ENCODE measurements at places on chromosomes 6 and 20.

GRCh38 chr6:79864001-79864400 lies 83.4 kb downstream of the ELOVL4 start:
- no peak for DNase-seq

DNA sequence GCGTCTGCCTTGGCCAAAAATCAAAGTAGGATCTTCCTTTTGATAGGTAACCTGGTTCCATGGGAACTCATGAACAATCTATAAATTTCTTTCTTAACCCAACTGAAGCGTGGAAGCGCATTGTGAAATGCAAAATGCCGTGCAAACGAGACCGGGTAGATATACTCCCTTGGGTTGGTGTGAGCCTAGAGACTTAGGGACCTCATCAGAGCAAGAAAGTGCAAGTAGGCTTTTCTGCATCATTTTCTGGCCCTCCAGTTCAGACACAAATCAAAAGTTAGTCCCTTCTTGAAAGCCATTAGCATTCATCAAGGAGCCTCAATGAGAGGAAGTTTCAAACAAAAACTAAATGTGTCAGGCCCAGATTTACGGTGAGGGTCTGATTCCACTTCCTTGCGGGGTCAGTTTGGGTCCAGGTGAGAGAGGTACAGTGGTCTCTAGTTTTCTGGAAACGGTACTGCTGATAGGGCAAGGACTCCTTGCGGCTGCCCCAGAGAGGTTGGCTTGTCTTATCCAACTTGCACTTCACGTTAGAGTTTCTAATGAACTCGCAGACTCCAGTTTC lies 5.3 kb upstream of the ZNF184 start:
- no peak for DNase-seq

DNA sequence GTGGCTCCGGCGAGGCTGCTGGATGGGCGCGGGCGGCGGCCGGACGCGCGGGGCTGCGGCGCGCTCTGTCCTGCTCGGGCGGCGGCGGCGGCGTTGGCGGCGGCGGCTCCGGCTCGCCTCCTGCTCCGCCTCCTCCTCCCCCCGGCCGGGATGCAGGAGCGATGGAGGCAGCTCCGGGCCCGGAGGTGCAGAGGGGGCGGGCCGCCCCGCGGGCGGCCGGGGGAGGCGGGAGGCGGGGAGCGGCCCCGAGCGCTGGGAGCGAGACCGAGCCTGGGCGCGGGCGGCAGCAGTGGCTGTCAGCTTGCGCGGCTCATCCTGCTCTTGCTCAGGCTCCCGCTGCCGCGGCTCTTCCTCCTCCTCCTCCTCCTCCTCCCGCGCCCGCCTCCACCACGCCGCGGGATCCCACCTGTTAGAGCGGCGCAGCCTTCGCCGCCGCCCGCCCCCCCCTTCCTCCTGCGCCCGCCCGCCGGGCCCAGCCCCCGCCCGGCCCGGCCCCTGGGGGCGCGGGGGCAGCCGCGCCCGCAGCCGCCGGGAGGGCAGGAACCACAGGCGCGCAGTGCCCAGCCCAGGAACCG lies at the start of gene NOL4L:
Gene NOL4L (minus strand): TSS at position 323 of the 575 bp plus-strand sequence. CDS start 443 bp downstream, outside the sequence.
- DNase-seq, result peak; percentile 47

DNA sequence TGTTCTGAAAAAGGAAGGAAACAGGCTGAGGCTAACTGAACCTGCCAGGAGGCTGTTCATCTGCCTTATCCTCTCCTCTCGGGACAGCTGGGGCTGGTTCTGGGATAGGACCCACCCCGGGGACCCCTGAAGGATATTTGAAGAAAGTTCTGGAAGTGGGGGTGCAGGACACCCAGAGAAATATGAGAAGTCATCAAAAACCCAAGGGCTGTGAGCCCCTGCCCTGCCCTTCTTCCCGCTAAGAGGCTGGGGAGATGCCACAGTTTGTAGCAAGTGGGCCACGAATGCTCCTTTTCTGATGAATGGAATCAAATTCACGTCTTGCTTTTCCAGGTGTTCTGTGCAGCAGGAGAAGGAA lies 37.9 kb downstream of the TMEM242 start:
- no peak for DNase-seq

GRCh38 chr6:4210629-4211419 lies 75.4 kb upstream of the ECI2 start:
- peak; percentile 49 for DNase-seq

DNA sequence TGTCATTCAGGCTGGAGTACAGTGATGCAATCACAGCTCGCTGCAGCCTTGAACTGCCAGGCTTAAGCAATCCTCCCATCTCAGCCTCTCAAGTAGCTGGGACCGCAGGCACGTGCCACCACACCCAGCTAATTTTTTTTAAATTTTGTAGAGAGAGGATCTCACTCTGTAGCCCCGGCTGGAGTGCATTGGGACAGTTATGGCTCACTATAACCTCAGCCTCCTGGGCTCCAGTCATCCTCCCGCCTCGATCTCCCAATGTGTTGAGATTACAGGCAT lies 86.5 kb downstream of the SERAC1 start:
- no peak for DNase-seq

- DNase-seq, result no peak
Measured at GRCh38 chr6:53892707-53893106, 97.9 kb downstream of the LRRC1 start.

DNA sequence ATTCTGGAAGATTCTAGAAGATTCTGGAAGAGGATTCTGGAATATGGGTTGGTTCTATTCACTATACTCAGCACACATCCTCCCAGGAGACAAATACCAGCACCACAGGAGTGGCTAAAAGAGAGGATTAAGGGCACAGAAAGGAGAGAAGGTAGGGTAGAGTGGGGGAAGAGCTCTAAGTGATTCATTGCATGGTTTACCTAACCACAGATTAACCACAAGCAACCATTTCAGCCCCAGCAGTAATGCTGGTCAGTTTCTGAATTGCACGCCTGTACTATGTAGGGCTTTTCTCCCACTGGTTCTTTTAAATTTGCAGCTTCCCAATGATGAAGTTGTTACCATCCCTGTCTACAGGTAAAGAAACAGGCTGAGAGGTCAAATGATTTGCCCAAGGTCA lies 192.7 kb upstream of the PMEPA1 start:
- peak; percentile 83 for DNase-seq

GRCh38 chr20:61912665-61913422 lies 152.8 kb downstream of the TAF4 start:
- no peak for DNase-seq

DNA sequence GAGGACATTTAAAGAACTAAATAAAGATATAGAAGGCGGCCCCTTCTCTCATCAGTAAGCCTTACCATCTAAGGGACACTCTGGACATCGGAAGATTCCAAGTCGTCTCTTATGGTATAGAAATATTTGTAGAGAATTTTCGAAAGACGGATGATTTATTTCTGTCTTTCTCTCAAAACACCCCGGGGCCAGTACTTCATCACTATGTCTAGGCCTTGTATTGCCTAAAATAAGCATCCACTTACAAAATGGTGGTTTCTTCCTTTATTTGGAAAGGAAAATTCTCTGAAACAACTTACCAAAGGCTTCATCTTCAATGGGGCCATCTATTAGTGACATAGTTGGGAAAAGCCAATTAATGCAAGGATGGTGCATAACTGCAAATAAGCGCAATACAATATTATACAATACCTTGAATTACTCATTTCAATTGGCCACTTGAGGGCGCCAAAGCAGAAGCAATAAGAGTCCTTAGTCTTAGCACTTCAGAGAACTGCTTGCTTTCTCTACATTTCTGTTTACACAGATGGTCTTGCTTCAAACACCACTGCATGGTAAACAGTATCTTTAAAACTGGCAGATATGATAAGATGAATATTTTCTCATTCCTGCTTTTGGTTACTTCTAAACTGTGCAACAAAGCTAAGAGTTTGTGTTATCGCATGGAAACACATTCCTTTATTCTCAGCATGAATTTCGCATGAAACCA lies 113.2 kb downstream of the VIP start:
- DNase-seq, result no peak

- no peak for DNase-seq
Measured at GRCh38 chr6:40320441-40320840, 266.7 kb downstream of the LRFN2 start.

- no peak for DNase-seq
Measured at GRCh38 chr6:79631693-79632172, 604 bp downstream of the SH3BGRL2 start.

- no peak for DNase-seq
Measured at GRCh38 chr6:69594405-69594804, 202.4 kb downstream of the LMBRD1 start.

- DNase-seq, result no peak
Measured at GRCh38 chr20:57672953-57673575, 36.8 kb downstream of the PMEPA1 start.

DNA sequence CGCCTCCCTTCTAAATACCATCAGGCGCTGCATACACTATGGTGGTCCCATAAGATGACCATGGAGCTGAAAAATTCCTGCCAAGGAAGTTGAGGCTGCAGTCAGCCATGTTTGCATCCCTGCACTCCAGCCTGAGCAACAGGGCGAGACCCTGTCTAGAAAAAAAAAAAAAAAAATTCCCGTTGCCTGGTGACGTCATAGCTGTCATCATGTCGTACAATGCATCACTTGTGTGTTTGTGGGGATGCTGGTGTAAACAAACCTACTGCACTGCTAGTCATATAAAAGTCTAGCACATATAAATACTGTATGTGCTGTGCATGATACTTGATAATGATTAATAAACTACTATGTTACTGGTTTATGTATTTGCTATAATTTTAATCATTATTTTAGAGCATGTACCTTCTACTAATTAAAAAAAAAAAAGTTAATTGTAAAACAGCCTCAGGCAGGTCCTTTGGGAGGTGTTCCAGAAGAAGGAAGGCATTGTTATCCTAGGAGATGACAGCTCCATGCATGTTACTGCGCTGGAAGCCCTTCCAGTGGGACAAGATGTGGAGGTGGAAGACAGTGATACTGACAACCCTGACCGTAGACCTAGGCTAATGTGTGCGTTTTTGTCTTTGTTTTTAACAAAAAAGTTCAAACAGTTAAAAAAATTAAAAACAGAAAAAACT lies 132.6 kb downstream of the BANF2 start:
- DNase-seq, result no peak

All from H54 (cell line).